Activated T-cell treated with anti-CD3 and anti-CD28 coated beads for 24 hours (primary cell): ENCODE measurements at places on chromosomes 12 and 14.

GRCh38 chr14:95533391-95533821 lies 1.4 kb upstream of the GLRX5 start:
- no peak for DNase-seq

DNA sequence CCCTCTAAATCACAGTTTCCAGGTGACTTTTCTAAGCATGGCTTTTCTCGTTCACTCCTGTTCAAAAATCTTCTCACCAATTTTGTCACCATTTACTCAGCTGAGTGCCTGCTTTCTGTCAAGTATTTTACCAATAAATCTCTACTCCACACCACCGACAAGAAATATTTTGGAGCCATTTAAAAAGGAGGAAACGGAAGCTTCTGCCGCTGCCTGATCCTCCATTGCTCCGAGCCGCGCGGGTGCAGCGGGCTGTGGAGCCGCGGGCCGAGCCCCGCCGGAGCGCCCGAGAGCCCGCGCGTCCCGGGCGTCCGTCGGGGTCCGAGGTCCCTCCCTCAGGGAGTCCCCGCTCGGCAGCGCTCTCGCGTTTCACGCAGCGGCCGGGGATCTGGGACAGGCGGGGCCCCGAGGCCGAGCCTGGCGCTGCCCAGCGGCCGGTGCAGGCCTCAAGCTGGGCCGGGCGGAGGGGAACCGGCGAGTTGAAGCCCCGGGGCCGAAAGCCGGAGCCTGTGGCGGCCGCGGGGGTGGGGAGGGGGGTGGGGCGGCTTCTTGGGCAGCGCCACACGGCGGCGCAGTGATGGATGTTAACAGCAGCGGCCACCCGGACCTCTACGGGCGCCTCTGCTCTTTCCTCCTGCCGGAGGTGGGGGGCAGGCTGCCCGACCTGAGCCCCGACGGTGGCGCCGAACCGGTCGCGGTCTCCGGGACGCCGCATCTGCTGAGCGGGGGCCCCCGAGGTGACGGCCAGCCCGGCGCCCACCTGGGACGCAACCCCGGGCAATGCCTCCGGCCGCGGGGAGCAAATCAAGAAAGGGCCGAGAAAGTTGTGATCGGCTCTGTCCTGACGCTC lies 1.1 kb upstream of the HEBP1 start:
- DNase-seq: peak; percentile 11

GRCh38 chr12:95762123-95762785 lies 28.3 kb downstream of the NTN4 start:
- no peak for DNase-seq

DNA sequence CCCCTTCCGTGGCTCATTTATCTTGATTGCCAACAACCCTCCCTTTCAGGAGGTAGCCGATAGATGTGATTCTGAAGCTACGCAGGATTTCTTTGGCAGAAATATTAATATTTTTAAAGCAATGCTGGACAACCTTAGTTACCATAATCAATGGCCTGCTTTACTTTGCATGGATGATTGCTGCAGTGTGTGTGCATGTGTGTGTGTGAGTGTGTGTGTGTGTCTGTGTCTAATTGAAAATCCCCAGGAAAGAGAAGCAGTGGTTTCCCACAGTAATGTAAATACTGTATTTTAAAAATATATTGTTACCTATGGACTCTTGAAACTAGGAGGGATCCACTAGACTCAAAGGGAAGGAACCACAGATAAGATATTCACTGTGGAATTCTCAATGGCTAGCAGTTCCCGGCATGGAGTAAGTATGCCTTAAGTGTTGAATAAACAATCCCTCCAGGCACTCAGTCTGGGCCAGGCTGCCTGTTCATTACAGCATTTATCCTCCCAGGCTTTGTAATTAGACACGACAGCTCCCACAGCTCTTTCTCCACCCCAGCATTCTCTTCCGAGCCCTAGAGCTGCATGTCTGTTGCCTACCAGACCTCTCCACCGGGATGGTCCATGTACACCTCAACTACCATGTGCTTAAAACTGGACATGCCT lies 22.5 kb upstream of the C14orf132 start:
- DNase-seq: no peak

- DNase-seq: no peak
Observed at GRCh38 chr12:92295523-92295922, 149.9 kb upstream of the BTG1 start.
